Glomerular endothelial cell (primary cell): ENCODE measurements at places on chromosomes 3 and 15. TPM values are rescaled to one million over a fixed set of nuclear protein-coding genes. Genes with fewer than 3 reads are reported as not detected.

DNA sequence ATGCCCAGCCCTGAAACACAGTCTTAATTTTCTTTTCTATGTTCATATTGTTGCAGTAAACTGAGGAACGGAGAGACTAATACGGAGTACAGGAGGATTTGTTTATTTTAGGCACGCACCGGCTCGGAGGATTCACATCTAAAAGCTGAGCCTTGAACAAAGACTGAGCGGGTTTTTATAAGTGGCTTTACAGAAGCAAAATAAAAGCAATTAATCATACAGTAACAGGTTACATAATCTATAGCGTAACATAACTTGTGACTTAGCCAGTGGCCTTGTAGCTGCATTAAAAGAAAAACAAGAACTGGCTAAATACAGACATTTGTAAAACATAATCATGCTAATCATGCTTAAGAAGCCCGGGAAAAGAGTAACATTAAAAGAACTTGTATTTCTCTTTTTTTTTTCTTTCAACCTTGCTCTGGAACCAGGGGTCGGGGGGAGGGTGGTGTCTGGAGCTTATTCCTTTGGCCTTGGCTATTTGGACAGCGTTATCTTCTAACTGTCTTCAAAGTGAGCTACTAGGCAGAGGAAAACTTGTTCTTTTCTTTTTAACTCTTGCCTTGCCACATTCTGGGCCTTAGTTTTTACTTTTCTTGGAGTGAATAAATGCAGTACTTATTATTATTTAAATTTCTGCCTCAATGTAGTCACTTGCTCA lies 17.5 kb downstream of the NUSAP1 start:
- DNase-seq, result no peak

DNA sequence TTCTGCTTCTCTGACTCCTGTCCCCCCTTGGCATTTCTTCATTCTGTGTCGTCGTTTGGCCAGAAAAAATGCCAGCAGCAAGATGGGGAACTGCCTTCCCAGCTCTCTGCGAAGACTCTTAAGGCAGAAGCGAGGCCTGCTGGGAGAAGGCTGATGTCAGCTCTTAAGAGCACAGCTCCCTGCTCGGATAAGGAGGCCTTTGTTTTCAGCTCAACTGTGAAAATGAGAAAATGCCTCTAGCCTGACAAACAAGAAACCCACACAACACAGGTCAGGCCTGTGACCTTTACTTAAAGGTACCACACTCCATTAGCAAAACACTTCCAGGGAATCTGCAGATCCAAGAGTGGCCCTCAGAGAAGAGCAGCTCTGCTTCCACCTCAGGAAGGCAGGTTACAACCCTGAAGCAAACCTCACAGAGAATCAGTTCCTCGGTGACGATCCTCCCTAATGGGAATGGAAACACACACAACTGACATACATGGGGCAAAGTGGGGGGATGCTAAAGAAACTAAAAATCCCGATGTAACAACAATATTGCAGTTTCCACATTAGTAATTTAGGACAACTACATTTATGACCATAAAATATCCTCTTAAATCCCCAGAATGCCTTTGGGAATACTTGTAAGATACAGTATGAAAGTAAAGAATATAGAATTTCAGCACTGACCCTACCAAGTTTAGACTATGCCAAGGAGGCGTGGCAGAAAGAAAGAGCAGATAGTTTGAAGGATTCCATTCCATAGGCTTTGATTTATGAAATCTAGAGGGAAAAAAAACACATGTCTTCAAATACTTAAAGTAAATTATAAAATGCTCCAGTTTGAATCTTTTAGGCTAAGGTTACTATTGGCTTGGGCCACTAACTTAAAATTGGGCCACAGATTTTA lies 52.1 kb downstream of the VGLL4 start:
- DNase-seq, result no peak

DNA sequence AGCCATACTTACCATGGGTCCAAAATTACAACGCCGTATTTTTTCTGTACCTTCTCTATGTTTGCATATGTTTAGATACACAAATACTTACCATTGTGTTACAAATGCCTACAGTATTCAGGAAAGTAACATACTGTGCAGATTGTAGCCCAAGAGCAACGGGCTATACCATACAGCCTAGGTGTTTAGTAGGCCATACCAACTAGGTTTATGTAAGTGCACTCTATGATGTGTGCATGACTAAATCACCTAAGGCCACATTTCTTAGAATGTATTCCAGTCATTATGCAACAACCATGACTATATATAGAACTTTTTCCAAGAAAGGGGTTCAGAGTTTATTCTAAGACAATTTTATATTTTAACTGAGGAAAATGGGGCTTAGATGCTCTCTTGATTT lies 411.7 kb downstream of the MAGI1 start:
- no peak for DNase-seq

DNA sequence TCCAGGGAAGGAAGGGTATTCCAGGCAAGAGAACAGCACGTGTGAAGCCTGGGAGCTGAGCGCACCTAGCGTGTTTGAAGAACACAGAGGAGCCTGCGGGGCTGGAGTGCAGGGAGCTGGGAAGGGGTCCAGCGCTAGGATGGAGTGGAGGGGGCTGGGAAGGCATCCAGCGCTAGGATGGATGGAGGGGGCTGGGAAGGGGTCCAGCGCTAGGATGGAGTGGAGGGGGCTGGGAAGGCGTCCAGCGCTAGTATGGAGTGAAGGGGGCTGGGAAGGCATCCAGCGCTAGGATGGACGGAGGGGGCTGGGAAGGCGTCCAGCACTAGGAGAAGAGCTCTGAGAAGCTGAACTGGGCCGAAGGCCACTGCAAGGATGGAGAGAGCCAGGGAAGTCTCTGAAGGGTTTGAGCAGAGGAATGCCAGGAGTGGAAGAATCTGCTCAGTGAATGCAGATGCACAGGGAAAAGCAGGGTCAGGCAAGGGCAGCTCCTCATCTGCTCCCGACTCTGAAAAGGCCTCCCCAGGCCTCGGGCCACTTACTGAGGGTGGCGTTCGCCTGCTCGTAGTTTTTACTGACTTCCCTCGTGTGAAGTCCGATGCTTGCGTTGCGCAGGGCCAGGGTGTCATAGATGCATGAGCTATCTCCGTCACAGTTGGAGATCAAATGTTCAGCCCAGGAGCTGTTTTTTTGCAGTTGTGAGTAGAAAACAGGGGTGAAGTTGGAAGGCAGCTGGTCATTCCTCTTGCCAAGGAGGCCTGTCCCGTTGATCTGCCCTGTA lies 39.8 kb downstream of the MUC20 start:
- no peak for DNase-seq

- no peak for DNase-seq
Observed at GRCh38 chr3:70820397-70820796, 508.0 kb upstream of the MDFIC2 start.

GRCh38 chr15:80168421-80168820 lies 15.6 kb downstream of the FAH start:
- DNase-seq, result no peak

DNA sequence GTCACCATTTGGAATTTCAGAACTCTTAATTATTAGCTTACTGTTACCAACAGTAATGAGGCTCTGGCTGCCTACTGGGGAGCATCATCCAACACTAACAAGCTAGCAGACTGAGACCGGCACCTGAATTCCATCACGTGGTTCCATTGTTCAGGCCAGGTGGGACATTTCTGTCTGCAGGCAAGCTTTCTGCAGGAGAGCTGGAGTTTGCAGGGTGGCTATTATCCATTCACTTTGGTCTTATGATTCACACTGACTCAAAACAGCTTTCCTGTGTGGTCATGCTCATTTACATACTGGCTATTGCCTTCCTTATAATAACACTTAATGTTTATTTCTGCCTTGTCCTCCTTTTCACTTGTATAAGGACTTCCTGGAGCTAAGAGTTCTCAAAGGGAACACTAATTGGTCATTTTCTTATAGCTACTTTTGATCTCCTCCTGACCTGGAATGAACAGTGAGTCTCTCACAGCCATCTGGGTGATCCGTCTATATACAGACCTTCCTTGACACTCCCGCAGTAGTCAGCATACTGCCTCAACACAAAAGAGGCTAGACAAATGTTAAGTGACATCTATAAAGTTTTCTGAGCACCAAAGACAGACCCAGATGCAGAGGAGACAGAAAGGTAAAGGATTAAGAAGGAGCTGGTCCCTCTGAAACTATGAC lies 695.4 kb downstream of the FHIT start:
- no peak for DNase-seq

DNA sequence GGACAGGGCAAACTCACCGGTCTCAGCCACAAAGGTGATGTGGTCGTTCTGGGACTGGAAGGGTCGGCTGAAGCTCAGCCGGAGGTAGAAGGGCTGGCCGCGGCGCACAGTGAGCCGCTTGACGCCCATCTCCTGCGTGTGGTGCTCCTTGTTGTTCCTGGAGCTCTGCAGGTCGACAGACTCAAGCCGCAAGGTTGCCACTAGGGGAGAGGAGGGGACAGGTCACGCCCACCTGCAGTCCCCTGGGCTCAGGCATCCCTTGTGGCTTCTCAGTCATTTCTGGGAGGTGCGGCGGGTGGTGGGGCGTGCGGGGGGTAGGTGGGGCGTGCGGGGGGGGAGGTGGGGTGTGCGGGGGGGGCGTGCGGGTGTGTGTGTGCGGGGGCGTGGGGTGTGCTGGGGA lies 26.7 kb upstream of the TGM5 start:
- DNase-seq, result no peak

DNA sequence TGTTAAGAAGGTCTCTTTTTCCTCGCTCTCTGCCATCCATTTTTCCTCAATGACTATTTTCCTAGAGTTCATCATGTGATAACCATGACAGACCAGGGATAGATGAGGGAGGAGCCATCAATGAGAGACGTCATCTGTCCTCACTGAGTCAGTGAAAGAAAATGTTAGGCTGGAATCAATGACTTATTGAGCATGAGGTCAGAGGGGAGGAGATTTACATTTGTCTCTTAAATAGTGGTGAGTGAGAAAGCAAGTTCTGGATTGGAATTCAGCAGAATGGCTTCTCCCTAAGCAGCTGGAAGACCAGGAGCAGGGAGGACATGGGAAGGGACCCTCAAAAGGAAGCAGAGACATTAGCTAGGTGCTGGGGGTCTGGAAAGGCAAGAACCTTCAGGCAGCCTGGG lies 28.2 kb upstream of the USP3 start:
- DNase-seq, result peak; percentile 44

DNA sequence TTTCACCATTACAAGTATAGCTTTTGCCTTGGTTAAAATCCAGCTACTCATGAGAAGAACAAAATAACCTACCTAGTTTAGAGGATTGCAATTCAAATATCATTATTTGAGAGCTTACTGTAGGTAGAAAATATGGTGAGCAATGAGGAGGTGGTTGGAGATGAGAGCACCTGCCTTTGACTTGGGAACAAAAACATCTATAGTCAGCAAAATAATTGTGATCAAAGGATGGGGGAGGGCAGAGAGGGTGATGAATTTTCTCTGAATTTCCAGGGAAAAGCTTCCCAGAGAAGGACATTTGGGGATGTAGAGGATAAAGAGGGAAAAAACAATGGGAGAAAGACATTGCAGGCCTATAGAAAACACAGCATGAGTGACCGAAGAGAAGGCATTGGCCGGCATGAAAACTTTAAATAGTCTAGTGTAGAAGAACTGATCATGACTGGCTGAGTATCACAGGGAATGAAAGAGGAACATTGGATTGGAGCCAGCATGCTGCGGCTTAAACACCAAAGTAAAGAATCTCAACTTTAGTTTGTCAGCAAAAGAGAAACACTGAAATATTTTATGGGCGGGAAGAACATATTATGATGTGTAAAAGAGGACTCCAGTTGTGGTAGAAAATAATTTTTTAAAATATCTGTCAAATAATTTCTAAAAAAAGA lies 581.3 kb downstream of the UNC13C start:
- DNase-seq, result no peak

DNA sequence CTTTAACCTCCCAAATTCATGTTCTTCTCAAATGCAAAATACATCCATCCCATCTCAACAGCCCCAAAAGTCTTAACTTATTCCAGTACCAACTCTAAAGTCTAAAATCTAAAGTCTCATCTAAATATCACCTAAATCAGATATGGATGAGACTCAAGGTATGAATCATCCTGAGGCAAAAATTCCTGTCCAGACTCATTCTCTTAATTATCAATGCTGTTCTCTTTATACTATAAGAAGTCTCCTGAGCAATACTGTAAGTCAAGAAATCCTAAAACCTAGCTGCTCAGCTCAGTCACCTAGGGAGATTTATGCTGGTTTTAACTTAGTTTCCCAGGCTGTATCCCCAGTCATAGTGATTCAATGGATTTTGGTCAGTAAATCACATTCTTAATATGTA lies 11.1 kb downstream of the RAD18 start:
- no peak for DNase-seq

GRCh38 chr15:50176869-50177268 lies 5.1 kb upstream of the SLC27A2 start:
- no peak for DNase-seq

- DNase-seq, result no peak
Observed at GRCh38 chr15:74050127-74050526, 32.2 kb downstream of the GOLGA6A start.

- no peak for DNase-seq
Observed at GRCh38 chr3:132641837-132642538, 17.6 kb downstream of the ACAD11 start.

- no peak for DNase-seq
Observed at GRCh38 chr3:38121832-38122461, 15.0 kb downstream of the ACAA1 start.

GRCh38 chr15:76962337-76963013 lies 30.9 kb downstream of the RCN2 start:
- no peak for DNase-seq

DNA sequence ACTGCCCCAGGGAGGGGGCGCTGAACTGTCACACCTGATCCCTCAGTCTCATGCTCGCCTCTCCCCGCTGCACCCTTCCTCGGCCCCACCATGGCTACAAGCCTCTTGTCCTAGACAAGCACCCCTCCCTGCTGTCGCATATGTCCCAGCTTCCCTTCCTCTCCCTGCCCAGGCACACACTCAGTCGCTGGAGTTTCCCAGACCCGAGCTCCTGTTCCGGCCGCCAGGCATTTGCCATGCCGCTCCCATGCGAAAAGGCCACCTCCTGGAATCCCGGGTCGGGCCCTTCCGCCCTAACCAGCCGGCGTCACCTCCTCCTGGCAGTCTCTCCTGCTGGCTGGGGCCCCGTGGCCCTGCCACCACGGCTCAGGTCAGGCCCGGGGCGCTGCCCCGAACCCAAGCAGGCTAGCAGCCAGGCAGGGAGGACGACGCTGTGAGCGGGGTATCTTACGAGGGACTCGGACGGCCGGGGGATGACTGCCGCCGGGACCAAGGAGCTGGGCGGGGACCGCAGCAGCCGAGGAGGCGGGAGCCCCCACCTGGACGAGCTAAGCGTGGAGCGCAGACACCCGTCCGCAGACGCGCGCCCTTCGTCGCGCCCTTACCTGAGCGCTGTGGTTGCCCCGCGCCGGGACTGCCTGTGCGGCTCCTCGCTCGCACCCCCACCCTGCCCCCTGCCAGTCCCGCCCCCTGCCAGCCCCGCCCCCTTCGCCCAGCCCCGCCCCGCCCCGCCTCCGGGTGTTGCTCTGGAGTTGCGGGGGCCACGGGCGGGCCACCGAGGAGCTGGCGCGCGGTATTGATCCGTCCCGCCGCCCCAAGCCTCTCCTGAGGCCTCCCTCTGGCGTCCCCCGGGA lies at the start of gene ALS2CL:
ALS2CL (minus strand) TSS at position 642 of the 854 bp plus-strand sequence. CDS start 4,239 bp downstream, outside the sequence.
- DNase-seq, result no peak

Gene IGSF10
- total RNA-seq, result under 0.01 and 0.18 TPM in 2 replicates

Gene FOXL2
- total RNA-seq, result 0.06 and 0.58 TPM in 2 replicates

Gene ASB14
- not detected in 2 replicates for total RNA-seq

Gene ARNT2
- 1.3 and 2.5 TPM in 2 replicates for total RNA-seq

Gene C3orf22
- not detected in 2 replicates for total RNA-seq

Gene LMAN1L
- total RNA-seq, result 0.64 TPM in 1 of 2 replicates, not detected in the other

Gene MELTF
- 5.7 and 6.2 TPM in 2 replicates for total RNA-seq

Gene SLC12A1
- not detected in 2 replicates for total RNA-seq

Gene ISL2
- total RNA-seq, result 0.18 and 0.19 TPM in 2 replicates

Gene LIPH
- total RNA-seq, result 0.12 and 2.0 TPM in 2 replicates
